HS-27A (cell line): ENCODE measurements at places on chromosomes 4 and X.

- no peak for DNase-seq
These were observed 232.7 kb upstream of the NR3C2 start for GRCh38 chr4:148674876-148675275.

DNA sequence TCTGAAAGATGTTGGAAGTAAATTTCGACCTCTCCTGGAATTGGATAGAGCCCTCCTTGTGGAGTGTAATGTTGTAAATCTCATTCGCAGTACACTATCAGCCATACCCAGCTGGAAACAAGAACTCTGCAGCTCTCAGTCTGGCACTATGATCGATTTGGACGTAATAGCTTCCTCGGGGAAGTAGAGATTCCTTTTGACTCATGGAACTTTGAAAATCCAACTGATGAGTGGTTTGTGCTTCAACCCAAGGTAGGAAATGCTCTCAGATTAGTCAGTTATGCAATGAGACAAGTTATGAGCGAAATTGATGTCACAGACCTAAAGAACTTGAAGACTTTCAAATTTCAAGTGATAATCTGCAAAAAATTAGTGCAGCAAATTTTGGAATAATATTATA, 103.9 kb downstream of the SYTL5 start:
- DNase-seq, result no peak

GRCh38 chr4:22389240-22389870, 126.5 kb downstream of the ADGRA3 start:
- DNase-seq, result no peak

DNA sequence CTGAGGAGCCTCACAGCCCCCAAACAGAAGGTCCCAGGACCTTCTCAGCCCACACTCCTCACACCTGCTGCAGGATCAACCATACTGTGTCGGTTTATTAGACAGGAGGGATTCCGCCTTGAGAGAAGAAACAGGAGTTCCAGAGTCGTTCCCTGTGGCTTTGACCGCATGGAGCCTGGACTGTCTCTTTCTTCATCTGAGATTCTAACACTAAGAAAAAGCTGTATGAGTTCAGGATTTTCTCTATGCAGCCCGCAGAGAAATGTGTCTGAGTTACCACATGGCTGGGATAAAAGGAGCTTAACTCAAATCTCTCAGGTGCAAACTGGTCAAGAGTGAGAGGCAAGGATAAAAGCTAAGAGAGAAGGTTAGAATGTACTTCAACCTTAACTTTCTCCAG, 126.7 kb downstream of the AFAP1 start:
- DNase-seq, result no peak

DNA sequence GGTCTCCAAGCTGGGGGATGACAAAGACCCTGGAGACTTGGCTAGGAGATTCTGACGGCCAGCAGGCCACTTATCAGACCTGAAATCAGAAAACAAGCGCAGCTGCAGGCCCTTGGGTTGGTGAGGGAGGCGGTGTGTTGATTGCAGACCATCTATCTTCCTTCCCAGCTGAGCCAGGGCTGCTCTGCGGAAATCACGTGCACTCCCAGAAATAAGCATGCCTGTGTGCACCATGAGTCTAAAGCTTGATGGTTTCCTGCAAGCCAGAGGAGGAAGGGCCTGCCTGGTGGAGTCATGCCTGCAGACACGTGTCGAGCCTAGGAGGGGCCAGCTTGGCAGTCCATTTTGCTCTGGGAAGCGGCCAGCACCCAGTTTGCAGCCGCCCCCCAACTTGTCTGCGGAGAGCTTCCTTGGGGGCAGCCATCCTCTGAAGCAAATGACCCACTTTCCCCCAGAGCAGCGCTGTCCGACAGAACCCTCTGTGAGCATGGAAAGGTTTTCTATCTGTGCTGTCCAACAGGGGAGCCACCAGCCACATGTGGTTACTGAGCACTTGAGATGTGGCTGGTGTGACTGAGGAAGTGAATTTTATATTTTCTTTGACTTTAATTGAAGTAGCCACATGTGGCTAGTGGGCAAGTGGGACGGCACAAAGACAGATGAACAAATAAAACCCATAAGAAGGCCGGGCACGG, 175.7 kb upstream of the BCOR start:
- DNase-seq, result no peak

- no peak for DNase-seq
These were observed 519.5 kb downstream of the FGF13 start for GRCh38 chrX:138191998-138192397.

DNA sequence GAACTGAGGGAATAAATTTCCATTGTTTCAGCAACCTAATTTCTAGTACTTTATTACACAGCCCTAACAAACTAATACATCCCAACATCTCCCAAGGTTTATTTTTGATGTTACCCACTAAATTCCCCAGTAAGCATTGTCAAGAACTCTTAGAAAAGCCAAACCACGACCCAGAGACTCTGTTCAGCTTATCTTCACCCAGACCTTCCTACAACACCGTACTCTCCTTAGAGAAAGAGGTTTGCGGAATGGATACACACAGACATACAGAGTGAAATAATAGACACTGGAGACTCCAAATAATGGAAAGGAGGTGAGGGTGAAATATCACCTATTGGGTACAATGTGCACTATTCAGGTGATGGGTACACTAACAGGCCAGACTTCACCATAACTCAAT, 75.6 kb downstream of the LRBA start:
- no peak for DNase-seq

GRCh38 chrX:20267607-20267930, 860 bp upstream of the RPS6KA3 start:
- DNase-seq, result no peak

DNA sequence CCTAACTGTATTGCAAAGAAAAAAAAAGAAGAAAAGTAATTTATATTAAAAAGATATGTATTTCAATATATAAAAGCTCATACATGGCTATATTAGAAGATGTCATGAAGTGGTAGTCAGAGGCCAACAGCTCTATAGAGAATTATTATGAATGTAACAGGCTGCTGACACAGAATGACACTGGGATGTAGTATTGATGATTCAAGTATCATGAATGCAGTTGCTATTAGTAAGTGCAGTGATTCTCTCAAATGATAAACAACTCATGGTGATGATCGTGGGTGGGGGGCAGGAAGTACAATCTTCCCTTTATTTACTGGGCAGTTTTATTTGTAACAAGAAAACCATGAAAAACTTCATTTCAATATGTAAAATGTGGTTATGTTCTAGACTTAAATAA, 124.6 kb downstream of the COL4A6 start:
- DNase-seq, result no peak

DNA sequence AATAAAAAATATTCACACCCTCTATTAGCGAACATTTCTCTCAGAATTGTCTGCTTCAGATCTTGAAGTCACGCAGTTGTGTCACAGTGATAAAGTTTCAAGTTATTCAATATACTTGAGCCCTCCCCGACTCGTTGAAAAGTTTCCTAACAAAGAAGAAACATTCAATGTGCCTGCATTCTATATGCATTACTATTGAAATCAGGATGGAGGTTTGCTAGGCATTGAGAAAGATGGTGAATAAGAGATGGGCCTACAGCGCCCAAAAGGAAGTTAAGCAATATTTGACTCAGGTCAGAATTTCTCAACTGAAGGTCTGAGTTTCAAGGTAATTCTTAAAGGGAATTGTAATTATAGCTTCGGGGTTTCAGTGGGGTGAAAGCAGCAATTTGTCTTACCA, 6.1 kb downstream of the TCEANC start:
- DNase-seq, result no peak

GRCh38 chr4:163587867-163588266, 93.4 kb downstream of the TMA16 start:
- no peak for DNase-seq

DNA sequence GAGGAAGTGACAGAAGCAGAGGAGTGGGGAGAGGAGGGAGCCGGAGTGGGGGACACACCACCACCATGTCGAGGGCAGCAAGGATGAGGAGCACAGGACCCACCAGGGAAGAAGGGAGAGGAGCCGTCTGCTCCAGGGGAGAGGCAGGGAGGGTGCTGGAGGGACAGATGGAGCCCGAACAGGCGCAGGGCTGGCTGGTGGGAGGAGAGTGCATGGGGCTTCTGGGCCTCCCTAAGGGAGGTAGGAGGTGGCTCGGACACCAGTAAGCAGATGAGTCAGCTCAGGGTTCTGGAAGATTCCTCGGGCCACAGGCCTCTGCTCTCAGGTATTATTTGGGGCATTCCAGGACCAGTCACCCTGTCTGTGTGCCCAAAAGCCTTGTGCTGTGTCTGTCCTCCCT, 29.8 kb downstream of the ATP2B3 start:
- no peak for DNase-seq

DNA sequence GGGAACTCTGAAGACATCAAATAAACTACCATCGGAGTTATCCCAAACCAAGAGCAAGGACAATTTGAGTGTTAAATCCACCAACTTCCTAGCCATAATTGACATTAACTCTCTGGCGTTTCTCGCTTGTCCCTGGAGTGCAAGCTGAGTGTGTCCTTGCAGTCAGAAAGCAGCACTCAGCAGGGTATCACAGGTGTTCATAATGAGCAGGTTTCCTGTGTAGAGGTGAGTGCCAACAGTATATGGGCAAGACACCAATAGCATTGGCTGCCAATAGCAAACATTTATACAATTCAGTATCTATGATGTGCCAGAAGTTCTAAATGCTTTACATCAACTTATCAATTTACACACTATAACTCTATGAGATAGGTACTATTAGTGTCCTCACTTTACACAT, 11.2 kb downstream of the BLTP1 start:
- no peak for DNase-seq

GRCh38 chrX:28854637-28855036, 267.4 kb downstream of the IL1RAPL1 start:
- no peak for DNase-seq

DNA sequence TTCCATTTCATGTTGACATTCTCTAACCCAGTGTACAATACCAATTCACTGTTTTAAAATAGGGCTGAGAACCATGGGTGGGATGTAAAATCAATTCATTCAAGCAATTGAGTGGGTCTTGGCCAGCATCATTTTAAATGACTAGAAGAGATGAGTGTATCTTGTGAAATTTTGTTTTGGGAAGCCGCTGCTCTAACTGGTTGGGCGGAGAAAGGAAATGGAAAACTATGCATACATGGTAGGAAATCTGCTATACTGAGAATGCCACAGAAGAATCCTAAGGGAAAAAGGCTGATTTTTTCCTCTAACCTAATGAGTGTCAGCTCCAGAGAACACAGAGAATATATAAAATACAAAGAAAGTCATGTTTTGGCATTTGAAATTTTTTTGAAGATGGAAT, 54.8 kb upstream of the DCLK2 start:
- DNase-seq, result no peak

DNA sequence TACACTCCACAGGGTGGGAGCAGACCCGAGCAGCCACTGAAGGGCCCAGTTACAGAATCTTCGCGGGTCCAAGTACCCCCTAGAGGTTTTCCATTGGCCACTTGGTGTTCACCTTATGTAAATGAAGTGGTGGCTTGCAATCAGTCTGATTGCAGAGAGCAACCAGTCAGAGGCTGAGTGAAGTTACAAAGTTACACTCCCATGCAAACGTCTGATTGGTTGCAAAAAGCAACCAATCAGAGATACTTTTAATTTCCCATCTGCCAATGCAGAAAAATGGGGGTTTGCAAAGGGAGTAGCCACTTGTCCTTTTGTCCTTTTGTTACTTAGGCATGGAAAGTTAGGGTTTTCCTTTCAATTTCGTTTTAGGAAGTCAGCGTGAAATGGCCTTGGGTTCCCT, 27.0 kb upstream of the NKAP start:
- no peak for DNase-seq

DNA sequence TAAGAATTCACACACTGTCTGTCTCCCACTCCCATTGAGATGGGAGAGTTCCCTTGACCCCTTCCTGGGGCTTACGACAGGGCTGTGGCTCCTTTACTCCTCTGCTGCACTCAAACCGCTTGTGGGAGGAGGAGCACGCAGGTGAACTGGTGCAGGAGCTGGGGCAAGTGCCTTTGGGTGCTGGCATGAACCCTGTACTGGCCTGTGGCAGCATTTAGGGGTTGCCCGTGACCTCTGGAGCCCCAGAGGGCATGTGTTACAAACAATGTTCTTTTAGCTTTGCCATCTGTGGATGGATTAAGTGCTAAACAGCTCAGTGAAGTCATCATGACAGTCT, 21.8 kb upstream of the FTHL17 start:
- DNase-seq, result no peak

DNA sequence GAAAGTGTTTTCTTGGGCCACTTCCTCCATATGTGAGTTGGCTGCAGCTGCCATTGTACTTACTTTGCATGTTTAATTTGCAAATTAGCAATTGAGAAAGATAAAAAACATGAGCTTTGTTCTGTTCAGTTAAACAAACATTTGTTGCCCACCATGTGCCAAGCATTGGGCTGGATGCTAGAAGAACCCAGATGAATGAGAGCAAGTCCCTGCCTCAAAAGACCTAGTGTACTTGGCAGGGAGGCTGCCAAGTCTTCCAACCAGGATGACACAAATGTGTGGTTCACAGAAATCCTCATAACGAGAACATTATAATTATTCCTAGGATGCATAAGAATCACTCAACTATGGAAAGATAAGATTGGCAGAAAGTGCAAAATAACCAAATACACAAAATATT, 66.7 kb downstream of the GPM6A start:
- DNase-seq, result no peak

GRCh38 chr4:3530051-3530450, 2.2 kb downstream of the LRPAP1 start:
- no peak for DNase-seq

DNA sequence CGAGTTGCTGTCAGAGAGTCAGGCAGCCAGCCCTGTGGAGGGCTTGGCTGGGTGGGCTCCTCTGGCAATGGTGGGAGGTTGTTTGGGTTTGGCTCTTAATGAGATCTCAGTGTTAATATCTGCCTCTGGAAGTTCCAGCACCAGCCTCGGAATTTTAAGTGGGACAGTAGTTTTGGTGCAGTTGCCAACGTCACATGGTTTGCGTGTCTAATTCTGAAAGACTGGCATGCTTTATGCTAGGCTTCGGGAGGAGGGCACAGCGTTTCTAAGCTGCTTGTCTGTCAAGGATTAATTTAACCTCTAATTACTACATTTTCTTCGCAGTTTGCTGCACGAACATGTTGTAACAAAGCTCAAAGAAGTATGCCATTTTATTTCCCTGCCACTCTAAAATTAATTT, 9.2 kb downstream of the MAMLD1 start:
- no peak for DNase-seq

- no peak for DNase-seq
These were observed 29.4 kb downstream of the CTBP1 start for GRCh38 chr4:1219566-1219950.

DNA sequence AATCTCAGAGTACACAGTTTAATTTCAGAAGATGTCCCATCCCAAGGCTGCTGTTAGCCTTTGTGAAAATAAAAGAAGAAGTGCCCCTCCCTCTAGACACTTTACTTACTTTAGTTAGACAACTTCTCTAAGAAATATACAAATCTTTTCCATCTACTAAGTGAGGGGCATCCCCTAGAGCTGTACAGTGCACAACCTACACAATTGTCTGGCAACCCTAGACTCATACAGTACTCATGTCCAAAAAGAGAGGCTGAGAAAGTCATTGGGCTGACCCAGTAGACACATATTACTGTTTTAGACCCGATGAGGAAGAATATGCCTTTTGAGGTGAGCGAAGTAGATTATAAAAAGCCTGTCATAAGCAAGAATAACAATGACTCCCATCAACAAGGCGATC, 297.6 kb downstream of the IDS start:
- DNase-seq, result no peak

- no peak for DNase-seq
These were observed 139.9 kb upstream of the OTUD4 start for GRCh38 chr4:145320294-145320693.

GRCh38 chr4:61828960-61829359, 628.8 kb downstream of the ADGRL3 start:
- DNase-seq, result no peak
